Activated naive CD4-positive, alpha-beta T cell treated with anti-CD3 and anti-CD28 coated beads, Interleukin-2, amount 50 U/mL, for 72 hours (primary cell): ENCODE measurements at places on chromosomes 7 and 10.
A peak's percentile ranks its signal among the peaks of the same experiment; 100 is the strongest.

DNA sequence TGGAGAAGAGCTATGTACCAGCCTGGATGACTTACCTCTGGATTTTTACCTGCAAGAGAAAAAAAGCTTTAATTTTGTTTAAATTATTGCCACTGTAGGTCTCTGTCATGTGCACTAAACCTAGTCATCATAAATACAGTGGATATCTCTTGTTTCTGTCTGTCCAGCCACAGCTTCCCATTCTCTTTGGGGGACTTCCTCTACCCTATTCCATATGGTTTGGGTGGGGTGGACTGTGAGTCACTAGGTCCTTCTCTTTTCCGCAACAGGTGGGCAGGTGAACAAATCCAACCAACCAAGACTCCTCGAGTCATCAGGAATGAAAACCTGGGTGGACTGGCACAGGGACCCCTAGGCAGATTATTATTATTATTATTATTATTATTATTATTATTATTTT, 87.3 kb upstream of the CYTH3 start:
- DNase-seq: no peak

- DNase-seq: no peak
Measured at GRCh38 chr7:100152937-100153666, 4.4 kb downstream of the LAMTOR4 start.

- no peak for DNase-seq
Measured at GRCh38 chr7:27774717-27775328, 34.9 kb downstream of the TAX1BP1 start.

GRCh38 chr7:98674461-98674860, 57.4 kb downstream of the NPTX2 start:
- no peak for DNase-seq

- no peak for DNase-seq
Measured at GRCh38 chr7:66847879-66848790, 72.9 kb upstream of the TMEM248 start.

- no peak for DNase-seq
Measured at GRCh38 chr7:131488361-131488760, 68.1 kb downstream of the PODXL start.

GRCh38 chr7:112306903-112307302, 100.4 kb downstream of the ZNF277 start:
- no peak for DNase-seq

GRCh38 chr7:80272560-80273239, 138.1 kb downstream of the GNAI1 start:
- DNase-seq: no peak

DNA sequence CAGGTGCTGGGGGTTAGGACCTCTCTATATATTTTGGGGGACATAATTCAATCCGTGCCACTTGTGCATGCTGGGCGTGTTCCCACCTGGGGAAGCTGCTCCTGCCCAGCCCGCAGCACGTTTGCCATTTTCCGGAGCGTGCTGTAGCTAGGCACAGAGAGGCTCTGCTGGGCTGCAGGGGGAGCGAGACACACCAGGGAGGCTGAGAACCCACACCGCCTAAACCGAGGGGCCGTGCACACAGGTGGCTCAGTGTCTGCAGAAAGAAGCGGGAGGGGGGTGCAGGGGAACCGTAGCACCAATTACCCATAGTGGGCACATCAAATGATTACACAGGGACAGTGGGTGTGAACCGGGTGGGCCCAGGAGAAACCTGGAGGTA, 27.0 kb downstream of the PRKAG2 start:
- no peak for DNase-seq

DNA sequence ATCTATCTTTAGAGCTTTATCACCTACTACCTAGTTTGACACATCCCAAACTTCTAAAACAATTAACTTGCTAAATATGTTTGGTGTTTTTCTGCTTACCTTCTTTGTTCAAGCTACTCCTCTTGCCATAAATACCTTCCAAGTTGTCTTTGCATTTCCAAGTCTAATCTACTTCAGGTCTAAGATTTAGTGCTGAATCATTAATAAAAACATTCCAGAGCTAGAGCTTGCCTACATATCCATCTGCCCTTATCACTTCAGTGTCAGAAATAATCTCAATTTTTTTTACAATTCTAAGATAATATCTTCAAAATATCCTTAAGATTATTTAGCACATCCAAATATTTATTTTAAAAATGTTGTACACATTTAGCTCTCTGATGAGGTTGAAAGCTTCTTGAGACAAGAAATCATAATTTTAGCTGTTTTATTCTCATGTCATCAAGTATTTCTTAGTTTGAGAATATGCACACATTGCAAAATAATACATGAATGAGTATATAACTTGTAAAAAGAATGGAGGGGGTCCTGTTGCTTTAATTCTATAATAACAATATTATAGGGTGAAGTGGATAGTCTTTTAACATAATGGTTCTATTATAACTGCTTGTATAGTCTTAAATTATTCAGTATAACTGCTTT, 466.3 kb downstream of the SEMA3D start:
- no peak for DNase-seq

DNA sequence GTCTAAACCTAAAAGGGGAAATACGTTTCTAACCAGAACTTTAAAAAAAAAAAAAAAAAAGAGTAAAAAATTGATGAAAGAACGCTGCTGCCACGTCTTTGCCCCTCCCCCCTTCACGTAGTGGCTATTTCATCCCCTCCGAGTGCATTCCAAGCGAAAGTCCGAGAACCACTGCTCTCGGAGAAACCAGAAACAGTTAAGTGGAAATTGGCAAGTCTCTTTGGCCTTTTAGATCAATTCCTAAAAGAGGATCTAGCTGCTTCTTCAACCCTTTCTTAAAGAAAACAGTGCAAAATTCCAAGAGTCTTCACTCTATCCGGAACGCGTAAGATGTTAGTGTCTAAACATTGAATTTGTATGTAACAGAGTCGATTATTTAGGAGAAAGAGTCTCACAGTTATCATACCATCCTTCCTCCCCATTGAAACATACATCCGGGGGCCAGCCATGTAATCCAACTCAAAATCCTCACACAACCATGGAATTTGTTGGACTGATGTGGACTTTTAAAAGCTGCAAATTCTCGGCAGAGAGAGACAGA, 1.1 kb downstream of the P4HA1 start:
- DNase-seq: no peak

DNA sequence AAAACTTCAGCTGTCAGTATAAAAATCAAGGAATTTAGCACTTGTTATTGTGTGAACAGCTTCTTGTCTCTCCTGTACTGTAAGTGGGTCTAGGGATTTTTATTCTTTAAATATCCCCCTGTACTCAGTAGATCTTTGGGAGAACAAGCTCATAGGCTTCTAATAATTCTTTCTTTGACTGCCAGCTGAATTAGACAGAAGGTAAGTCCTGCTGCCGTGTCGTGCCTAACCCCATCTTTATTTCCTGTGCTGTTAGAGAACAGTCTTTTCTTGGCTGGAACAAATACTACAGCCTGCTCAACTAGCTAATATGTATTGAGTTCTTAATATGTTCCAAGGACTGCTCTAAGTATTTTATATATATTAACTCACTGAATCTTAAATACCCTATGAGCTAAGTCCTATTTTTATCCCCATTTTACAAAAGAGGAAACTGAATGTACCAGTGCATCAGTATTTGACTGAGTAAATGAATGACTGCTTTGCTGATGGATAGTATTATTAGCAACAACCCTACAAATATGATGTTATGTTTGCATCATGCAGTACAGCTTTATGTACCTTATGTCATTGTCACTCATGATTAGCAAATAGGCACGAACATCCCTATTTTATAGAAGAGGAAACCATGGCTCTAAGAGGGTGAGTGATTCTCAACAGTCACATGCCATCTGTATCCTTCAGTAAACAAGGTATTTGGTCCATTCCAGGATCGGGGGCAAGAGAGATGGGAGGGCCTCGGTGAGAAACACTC, 5.5 kb upstream of the DUSP5 start:
- DNase-seq: no peak

- no peak for DNase-seq
Measured at GRCh38 chr7:38393874-38394273, 120.4 kb upstream of the TARP start.

DNA sequence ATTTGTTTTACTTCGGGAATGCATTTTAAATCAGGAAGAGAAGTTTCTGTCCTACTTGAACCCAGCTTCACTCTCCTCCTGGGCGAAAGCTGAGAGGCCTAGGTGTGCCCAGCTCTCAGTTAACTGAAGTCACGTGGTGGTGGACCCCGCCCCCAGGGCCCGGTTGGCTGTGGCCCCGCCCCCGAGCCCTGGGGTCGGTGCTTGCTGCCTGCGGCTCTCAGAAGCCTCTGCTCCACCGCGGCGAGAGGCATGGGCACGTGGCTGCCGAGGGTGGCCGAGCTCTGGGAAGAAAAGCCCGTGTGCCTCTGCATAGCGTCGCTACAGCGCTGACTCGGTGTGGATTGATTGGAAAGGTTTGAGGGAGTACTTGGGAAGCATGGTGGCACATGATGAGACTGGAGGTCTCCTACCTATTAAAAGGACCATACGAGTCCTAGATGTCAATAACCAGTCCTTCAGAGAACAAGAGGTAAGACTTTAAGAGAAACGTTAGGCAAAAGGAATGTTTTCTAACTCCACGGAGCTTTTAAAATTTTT, 34.1 kb downstream of the NET1 start:
- DNase-seq: peak; percentile 77

- DNase-seq: no peak
Measured at GRCh38 chr7:50854831-50855230, 72.1 kb upstream of the GRB10 start.

DNA sequence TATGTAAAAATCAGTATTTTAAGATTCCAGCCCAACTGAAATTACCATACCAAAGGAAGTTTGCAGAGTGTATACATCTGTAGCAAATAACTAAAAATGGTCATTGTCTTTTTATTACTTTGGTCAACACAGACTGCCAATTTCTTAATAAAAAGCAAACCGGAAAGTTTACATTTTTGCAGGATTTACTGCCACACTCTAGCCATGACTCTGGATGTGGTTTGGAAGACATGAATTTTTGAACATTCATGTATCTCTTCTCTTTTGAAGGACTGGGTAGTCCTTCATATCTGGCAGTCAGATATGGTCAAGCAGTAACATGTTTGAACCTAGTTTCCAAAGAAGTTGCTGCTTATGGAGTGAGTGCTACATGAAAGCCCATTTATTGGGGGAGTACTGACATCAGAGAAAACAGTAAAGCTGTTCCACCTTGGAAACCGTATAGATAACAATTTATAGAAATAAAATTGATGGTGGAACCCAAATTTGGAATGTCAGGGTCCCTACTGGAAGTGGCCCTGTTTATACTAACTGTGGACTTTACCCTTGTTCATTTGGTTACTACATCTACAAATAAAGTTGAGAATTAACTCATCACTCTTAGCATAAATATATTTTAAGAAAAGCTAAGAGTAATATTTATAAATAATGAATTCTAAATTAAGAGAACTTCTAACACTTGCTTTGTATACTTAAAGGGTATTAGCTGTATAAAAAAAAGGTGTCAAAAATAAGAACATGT, 84.6 kb downstream of the ZMYND11 start:
- DNase-seq: no peak

GRCh38 chr7:86863452-86863851, 196.0 kb downstream of the ELAPOR2 start:
- DNase-seq: no peak

- peak; percentile 40 for DNase-seq
Measured at GRCh38 chr10:46031648-46032532, 1.5 kb upstream of the NCOA4 start.

GRCh38 chr7:55651057-55651456, 78.8 kb upstream of the VOPP1 start:
- DNase-seq: no peak

DNA sequence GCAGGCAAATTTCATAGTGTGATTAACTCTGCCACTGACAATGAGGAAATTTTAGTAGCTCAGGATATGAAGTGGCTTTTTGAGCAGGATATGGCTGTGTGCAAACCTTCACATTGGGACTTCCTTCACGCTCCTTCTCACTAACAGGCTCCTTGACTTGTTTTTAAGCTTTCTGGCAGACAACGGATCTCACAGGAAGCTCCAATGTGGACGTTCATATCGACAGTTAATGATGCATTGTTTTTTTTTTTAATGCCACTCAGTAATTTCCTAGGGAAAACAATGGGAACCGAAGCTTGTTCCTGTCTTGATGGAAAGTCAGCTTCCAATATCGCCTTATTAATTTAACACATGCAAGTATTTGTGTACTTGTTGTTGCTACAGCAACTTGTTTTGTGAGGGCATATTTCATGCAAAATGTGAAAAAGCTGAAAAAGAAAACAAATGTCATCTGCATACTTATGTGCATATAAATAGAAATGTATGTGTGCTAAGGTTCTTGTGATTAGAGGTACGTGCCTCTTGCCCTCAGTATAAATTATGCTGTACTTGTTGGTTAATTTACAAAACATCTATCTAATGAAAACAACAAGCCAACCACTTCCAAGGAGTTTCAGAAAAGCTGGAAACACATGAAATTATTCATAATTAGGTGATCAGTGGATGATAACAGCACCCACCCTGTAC, 84.7 kb downstream of the NRP1 start:
- DNase-seq: no peak

DNA sequence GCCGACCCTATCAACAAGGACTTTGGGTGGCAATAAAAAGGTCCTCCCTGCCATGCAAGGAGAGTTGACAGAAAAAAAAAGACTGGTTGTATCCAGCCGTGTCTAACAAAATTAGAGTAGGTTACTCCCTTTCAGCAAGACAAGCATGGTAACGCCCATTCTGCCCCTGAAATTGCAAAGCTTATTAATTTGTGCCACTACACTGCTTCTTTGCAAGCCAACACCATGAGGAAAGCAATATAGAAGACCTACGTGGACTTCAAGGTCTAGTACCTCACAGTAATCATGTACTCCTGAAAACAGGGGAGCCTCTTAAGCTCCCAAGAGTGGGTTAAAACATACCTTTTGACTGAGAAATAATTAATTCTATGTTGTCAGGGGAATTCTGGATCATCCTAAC, 90.3 kb downstream of the FRMPD2 start:
- no peak for DNase-seq

GRCh38 chr7:116534790-116535189, 10.0 kb downstream of the CAV1 start:
- DNase-seq: no peak

- no peak for DNase-seq
Measured at GRCh38 chr7:108863227-108863848, 293.7 kb downstream of the DNAJB9 start.

DNA sequence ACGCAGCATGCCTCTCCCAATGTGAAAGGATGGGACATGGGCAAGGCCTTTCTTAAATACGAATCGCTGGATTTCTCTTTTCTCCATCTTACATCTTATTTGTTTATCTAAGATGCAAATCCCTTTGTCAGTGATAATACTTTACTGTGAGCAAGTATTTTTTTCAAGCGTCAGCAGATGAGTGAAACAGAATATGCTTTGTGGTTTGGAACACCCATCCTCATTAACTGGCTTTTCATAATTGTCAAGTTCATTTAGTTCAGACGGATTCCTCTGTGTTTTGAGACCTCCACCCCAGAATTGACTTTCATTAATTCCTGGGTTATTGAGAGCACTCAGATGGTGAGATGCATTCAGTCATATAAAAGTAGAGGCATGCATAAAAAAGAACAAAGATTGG, 149.8 kb downstream of the NSUN6 start:
- no peak for DNase-seq

- DNase-seq: no peak
Measured at GRCh38 chr7:152544971-152545619, 109.3 kb upstream of the KMT2C start.
